ENCODE measurements at places on chromosomes 13 and 19.

DNA sequence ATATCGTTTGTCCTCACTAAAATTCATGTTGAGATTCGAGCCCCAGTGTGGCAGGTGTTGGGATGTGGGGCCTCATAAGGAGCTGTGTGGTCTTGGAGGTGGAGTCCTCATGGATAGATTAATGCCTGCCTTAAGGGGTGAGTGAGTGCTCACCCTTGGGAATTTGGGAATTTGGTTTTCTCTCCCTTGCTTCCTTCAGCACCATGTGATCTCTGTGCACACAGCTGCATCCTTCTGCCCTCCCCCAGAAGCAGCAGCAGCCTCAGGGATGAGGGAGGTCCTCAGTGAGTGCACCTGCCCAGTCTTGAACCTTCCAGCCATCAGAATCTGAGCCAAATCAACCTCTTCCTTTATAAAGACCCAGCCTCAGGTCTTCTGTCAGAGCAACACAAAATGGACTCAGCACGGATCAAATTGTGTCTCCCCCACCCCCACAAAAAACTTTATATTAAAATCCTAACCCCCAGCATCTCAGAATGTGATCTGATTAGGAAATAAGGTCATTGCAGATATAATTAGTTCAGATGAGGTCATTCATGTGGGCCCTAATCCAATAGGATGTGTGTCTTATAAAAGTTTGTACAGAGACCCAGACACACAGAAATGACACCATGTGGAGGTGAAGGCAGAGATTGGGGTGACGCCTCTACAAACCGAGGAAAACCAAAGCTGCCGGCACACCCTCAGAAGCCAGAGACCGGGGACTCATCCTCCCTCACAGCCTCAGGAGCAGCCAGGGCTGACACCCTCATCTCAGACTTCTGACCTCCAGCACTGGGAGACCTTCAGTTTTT is 12.9 kb downstream of the CYTH2 start:
- no peak for DNase-seq

DNA sequence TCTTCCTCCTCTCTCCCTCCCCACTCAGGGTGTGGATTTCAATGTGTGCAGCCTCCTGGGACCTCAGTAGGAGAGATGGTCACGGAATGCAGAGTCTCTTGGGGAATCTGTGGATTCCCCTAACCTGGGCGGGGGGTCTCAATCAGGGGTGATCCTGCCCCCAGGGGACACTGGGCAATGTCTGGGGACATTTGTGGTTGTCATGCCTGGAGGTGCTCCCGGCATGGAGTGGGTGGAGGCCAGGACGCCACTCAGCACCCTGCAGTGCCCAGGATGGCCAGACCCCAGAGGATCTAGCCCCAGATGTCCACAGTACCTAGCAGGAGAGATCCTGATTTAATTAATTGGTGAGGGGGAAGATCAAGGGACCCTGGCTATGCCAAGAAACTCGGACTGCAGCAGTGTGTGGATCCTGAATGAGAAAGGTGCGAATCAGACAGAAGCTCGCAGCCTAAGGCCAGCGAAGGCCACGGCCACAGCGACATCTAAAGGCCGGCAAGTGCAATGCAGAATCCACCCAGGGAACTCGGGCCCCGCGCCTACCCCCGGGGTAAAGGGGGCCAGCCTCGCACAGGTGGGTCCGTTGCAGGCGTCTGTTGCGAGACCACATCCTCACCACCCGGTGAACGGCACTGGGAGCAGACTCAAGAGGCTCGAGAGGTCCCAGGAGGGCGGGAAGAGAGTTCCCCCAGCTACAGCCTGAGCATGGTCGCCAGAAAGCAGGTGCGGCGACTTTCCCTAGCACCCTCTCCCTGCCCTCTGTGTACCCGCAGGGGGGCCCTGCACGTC is 88.8 kb downstream of the GNG7 start:
- peak; percentile 73 for DNase-seq

DNA sequence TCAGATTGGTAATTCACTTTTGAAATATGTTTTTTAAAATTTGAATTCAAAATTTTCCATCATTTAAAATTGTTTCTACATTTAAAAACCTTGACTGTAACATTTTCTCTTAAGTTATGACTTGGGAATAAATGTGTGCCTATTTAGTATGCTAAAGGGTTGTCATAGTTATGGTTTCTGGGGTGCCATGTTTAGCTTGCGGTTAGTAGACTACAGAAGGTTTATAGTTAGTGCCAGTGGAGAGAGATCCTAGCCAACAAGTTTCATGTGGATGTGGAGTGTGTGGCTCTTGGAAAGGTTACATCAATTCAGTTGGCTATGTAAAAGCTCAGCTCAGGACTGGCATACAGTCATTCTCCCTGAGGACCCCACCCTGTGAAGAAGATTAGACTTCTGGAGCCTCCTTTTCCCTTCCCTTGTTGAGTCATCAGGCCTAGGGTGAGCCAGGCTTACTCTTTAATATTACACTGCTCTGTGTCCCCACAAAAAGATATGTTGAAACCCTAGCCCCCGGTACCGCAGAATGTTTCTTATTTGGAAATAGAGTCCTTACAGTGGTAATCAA is 20.4 kb downstream of the LMO7 start:
- no peak for DNase-seq

- DNase-seq = no peak
Measured at GRCh38 chr13:69948016-69948415, 159.6 kb upstream of the ATXN8OS start.

DNA sequence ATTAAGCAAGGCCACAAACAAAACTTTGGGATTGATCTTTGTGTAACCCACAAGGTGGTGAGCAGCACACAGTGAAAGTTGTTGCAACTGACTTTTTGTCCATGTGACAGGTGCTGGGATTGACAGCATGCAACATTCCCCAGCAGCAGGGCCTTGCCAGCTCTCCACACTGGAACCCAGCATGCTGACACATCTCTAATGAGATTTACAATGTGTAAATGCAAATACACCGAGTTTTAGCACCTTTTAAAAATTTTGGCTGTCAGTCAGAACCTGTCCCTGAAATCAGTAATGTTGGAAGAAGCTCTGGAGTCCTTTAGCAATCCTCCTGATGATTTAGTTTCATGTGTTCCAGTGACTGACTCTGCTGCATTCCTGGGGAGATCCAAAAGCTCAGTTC is 16.5 kb upstream of the PCDH8 start:
- DNase-seq = no peak

DNA sequence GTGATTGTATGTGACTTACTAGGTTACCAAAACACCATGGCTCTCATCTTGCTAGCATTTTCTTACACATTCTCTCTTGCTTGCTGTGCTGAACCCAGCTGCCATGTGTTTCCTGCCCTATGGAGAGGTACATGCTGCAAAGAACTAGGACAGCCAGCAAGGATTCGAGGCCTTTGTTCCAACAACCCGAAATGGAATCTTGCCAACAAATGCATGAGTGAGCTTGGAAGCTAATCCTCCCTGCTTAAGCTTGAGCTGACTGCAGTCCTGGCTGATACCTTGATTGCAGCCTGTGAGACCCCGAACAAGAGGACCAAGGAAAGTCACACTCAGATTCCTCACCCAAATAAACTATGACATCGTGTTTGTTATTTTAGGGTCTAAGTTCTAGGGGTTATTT is 651.2 kb downstream of the SLITRK6 start:
- no peak for DNase-seq

- DNase-seq = no peak
Measured at GRCh38 chr13:113086031-113086750, 19.4 kb upstream of the F7 start.

DNA sequence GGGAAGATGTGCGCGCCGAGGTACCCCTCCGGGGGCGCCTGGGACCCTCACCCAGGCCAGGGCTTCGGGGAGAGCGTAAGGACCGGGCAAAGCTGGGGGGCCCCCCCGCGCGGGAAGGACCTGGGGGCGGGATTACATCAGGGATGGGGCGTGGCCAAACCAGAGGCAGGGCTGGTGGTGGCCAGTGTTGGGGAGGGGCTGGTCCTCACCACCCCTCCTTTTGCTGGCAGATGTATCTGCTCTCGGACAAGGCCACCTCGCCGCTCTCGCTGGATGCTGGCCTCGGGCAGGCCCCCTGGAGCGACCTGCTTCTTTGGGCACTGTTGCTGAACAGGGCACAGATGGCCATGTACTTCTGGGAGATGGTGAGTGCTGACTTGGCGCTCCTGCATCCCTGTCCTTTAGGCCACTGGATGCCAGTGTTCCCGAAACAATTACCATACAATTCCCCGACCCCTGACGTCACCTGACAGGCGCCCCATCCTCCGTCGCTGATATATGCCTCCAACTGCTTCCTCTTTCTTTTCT is 25.3 kb downstream of the TRPM4 start:
- no peak for DNase-seq

- DNase-seq = no peak
Measured at GRCh38 chr13:77416666-77417212, 89.8 kb upstream of the MYCBP2 start.

GRCh38 chr13:21309542-21310172 is 133.2 kb downstream of the MRPL57 start:
- no peak for DNase-seq

GRCh38 chr13:93730780-93731179 is 504.2 kb downstream of the GPC6 start:
- no peak for DNase-seq

- no peak for DNase-seq
Measured at GRCh38 chr13:48477191-48477855, 55.6 kb downstream of the RCBTB2 start.

GRCh38 chr13:114102521-114103288 is 29.7 kb downstream of the RASA3 start:
- peak; percentile 59 for DNase-seq

- no peak for DNase-seq
Measured at GRCh38 chr13:111948811-111949210, 118.1 kb upstream of the SOX1 start.

GRCh38 chr13:37406031-37406430 is 192.5 kb downstream of the POSTN start:
- DNase-seq = no peak

GRCh38 chr13:30394751-30395191 is 27.5 kb upstream of the UBE2L5 start:
- DNase-seq = no peak

All from sigmoid colon (tissue), 7 donors.